Fibroblast of skin of right biceps (primary cell): ENCODE measurements at places on chromosomes 12 and 14.

DNA sequence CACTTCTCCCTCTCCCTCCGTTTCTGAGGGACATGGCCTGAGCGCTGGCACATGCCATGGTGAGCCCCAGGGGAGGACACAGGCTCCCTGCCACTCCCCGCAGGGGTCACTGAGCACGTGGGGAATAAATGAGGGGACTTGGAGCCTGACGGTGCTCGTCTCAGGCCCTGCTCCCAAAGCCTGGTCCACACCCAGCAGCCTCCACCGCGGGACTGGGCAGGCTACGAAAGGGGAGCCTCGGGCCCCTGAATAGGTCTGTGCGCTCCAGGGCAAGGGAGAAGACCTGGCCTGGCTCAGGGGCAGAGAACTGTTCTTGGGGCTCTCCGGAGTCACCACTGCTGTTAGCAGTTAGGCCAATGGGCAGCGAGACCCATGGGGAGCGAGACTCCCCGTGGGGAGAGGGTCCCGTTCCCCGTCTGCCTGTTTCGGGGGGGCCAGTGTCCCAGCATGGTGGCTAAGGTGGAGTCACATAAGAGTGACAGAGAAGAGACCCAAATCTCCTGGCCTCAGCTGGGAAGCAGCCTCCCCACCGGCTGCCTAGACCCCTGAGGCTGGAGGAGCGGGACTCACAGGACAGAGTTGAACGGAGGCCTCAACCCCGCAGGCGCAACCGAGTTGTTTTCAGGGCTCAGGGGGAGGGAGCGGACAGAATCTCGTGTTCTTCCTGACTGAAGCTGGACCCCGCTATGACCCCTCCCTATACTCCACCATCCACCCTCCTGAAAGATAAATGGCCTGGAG lies 329.8 kb upstream of the SFSWAP start:
- no peak for DNase-seq

GRCh38 chr12:75354011-75354410 lies 19.5 kb downstream of the GLIPR1L1 start:
- DNase-seq, result no peak

DNA sequence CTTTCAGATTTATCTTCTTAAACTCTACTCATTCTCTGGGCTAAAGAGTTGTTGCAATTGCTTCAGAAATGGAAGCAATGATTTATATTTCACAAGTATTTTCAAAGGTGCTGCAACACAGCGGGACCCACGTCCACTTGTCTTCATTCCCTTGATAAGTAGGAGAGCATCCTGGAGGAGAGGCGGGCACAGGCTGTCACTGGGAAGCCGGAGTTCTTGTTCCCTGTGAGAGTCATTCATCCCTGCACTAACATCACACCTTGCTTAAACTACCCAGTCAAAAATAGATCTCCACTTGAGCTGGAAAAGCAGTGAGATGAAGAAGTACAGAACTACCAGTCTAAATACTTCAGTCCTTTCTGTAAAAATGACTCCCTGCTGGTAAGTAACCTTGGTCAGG lies 160.5 kb upstream of the RASSF8 start:
- DNase-seq, result no peak

DNA sequence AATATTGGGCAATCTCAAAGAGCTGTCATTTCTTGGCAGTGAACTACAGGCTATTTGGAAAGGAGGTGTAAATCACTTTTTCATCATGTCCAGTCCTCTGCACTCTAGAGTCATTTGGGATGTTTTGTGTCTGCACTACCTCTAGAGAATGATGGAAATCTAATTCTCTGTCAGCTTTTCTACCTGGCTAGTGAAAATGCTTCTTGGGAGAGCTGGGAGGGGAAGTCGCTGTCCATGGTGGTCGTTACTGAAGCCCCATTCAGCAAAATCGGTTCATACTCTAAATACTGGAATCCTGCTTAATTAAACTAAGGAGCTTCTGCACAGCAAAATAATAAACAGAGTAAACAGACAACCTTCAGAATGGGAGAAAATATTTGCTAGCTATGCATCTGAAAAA lies 251.8 kb downstream of the APAF1 start:
- DNase-seq, result no peak

- no peak for DNase-seq
Observed at GRCh38 chr12:75774261-75775052, 257.1 kb downstream of the PHLDA1 start.

GRCh38 chr12:98470469-98471082 lies 44.8 kb upstream of the TMPO start:
- DNase-seq, result peak; percentile 15

DNA sequence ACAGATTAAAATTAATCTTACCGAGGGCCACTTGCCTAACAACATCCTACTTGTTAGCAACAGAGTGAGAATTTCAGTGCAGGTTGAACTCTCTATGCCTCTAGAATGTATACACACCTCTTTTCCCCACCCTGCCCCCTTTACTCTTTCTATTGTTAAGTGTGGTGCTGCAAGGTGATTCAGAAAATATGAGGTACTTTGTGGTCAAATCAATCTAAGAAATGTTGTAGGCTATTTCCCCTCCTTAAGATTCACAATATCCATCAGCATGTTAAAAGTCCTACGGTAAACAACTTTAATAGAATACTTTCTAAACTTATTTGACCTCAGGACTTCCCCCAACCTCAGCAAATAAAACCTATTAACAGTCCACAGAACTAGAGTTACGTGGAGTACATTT lies 106.0 kb downstream of the LMNTD1 start:
- DNase-seq, result no peak

DNA sequence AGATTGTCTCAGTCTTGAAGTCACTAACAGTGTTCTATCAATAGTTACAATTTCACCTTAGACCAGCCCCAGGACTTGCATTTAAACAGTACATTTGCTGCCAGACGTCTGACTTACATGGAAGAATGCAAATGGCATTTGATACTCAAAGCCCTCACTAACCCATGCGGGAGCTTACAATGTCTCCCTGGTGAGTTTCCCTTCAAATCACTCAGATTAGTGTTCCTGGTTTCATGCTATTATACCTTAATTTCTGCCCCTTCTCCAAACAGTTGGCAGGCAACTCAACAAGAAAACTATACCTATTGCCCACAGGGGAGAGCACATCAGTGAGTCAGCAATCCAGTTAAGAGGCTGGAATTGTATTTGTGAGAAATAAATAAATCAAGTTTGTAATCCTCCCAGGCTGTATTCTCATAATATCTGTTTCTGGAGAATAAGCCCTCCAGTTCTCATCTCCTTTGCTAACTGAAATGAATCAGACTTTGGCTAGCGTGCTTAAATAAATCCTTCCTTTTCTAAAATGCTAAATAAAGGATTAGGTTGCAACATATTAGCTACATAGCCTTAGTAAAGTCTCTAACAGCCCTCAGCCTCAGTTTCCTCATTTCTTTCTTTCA lies 23.7 kb downstream of the GSTZ1 start:
- no peak for DNase-seq

DNA sequence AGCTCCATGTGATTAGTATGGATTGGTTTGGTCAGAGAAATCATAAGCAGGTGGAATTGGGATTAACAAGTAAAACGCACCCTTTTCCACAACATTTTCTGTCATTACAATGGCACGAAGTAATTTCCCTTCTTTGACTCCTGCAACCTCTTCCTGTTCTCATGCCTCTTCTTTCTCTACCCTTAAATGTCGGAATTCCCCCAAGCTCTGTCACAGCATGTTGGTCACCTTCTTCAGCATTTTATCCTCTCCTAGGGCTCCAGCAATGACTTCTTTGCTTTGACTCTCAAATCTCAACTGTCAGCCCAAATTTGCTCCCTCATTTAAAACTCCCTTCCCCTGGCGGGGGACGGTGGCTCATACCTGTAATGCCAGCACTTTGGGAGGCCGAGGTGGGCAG lies 5.3 kb upstream of the GRIP1 start:
- no peak for DNase-seq

DNA sequence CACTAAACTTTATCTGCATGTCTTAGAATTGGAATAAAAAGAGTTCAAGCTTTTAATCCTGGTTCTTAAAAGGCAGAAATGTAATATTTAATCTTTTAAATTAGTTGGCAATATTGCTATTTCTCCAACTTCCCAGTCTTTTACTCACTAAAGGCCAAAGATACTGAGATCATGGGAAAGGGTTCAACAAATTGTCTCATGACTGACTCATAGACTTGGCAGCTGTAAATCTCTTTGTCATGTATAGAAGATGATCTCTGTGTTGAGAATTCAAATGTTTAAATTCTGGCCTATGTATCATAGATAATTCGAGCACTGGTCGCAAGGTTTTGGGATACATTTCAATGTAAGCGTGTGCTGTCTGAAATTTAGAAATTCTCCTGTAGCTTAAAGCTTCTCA lies 40.1 kb upstream of the STRAP start:
- peak; percentile 96 for DNase-seq

DNA sequence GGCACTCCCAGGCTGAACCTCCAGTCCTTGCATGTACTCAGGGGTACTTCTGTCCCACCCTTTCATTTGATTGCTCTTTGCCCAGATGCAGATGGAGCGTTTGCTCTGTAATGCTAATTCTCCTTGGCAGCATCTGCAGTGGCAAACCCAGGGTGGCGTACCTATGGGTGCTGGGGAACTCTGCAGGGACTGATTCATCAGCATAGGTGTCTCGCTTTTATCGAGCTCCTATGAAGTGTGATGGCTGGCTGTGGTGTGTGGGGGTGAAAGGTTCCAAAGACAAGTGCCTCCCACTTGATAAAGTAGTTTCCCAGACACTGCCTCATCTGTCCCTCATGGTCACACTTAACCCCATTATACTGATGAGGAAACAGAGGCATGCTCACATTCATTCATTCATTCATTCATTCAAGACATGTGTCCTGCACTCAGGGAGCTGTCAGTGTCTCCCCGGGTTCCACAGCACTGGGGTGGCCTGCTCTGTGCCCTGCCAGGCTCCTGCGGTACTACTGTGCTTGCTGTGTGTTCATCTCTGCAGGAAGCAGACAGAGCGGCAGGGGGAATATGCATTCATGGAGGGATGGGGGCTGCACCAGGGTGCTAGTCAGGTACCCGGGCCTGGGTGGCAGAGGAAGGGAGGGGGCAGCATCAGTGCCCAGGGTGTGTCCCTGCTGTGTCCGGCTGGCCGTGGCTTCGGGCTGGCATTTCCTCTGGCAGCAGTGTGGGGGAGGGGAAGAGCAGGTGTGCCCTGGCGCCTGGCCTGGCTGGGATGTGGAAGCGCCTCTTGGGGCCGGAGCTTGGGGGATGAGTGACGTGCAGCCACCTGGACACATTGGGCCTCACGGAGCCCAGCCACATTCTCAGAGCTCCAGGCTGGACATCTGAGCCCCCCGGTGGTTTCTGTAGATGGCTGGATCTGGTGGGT lies 110.9 kb downstream of the TSPAN9 start:
- DNase-seq, result no peak

DNA sequence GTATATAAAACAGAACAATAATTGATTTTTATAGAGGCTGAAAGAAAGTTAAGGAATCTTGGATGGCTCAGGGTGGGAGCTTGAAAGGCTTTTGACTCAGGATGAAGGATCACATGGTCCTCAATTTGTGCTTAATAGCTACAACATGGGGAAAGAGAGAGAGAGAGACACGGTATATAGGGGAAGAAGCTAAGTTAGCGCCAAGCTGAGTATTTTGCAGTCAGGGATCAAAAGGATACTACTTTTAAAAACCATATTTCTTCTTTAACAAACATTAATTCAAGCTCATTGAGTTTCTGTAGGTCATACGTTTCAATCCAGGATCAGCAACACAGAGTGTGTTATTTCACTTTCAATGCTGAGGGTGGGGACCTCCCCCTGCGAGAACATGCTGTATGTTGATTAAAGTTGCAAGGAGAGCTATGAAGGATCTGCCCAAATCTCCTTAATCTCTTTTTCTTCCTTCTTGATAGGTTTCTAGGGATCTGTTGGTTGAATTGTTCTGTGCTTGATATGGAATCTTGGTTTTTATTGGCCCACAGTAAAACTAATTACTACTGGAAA lies 133.1 kb upstream of the NUDT4 start:
- DNase-seq, result no peak

DNA sequence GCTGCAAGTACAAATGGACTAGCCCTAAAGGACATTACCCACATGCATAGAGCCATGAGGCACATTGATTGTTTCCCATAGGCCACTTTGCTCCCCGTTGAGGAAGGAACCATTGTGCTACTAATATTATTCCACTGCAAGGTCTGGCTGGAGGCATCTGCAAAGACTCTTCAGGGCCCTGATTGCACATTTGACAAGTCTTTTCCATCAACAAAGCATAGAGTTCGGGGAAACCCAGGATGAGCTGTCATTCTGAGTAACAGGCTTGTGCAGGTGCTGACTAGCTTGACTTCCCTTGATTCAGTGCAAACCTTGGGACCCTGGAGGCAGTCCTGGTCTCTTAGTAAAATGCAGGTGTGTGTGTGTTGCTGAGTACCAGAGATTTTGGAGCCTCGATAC lies 73.8 kb downstream of the SUSD6 start:
- DNase-seq, result no peak

- peak; percentile 98 for DNase-seq
Observed at GRCh38 chr12:54222609-54223008, 33.8 kb upstream of the SMUG1 start.

DNA sequence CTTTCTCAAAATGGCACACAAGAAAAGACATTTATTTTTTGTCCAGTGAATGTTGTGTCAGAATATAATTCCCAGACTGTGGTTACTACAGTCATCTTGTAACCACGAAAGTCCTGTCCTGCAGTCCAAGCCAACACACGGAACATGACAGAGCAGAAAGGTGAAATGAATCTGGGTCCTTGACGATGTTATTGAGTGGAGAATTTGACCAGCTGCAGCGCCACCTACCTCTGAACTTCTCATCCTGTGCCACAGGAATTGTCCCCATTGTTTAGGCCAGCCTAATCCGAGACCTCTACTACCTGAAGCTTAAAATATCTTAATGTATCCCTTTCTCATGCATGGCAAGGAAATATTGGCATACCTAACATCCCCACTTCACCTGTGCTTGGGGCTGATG lies 64.1 kb upstream of the OTX2 start:
- no peak for DNase-seq

GRCh38 chr12:65694130-65694529 lies 130.2 kb upstream of the HMGA2 start:
- no peak for DNase-seq

GRCh38 chr14:105491366-105491973 lies 424 bp downstream of the TEDC1 start:
- DNase-seq, result peak; percentile 61

DNA sequence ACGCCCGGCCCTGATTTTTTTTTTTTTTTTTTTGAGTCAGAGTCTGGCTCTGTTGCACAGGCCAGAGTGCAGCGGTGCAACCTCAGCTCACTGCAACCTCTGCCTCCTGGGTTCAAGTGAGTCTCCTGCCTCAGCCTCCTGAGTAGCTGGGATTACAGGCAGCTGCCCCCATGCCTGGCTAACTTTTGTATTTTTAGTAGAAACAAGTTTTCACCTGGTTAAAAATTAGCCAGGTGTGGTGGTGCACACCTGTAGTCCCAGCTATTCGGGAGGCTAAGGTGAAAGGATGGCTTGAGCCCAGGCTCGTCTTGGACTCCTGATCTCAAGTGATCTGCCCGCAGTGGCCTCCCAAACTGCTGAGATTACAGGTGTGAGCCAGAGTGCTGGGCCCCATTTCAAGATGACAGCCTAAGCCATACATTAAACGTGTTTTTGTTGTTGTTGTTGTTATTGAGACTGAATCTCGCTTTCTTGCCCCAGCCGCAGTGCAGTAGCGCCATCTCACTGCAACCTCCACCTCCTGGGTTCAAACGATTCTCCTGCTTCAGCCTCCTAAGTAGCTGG lies 42.7 kb upstream of the EAPP start:
- DNase-seq, result no peak

- no peak for DNase-seq
Observed at GRCh38 chr14:88605594-88605993, 42.8 kb downstream of the ZC3H14 start.

GRCh38 chr14:54532111-54533012 lies 22.7 kb downstream of the CGRRF1 start:
- no peak for DNase-seq

- peak; percentile 92 for DNase-seq
Observed at GRCh38 chr12:65568517-65568916, 255.8 kb upstream of the HMGA2 start.
